ENCODE measurements at places on chromosomes 7 and 10. TPM values are rescaled to one million over a fixed set of nuclear protein-coding genes. Genes with fewer than 3 reads are reported as not detected.
A peak's percentile ranks its signal among the peaks of the same experiment; 100 is the strongest.

- H3K36me3 ChIP-seq: peaks cover 1% of the 10 kb centered on the region
- no peak overlapping the region for H3K27ac ChIP-seq
- no peaks in the 10 kb centered on the region for H3K27me3 ChIP-seq
- no peak for DNase-seq
- H3K4me1 ChIP-seq: no peaks in the 10 kb centered on the region
These were observed 810.7 kb upstream of the AUTS2 start for GRCh38 chr7:68787566-68787965.

DNA sequence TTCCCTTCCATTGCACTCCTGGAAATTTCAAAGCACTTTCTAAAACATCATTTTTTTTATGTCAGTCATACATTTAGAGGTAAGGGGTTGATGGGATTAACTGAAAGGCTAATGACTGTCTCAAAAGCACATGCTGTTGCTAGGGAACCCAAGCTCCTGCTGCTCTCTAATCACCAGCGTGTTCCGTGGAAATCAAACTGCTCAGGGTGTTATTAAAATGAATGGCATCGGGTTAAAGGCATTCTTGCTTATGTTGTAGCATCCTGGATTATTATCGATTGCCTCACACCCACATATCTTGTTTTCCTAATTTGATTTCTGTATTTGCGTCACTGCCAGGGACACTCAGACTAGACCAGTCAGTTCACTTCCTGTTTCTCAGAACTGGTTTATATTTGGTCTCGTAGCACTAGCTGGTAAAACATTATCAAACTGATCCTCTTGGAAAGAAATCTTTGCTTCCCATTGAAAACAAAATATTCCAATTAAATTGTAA is 216.5 kb upstream of the MKLN1 start:
- DNase-seq: no peak
- H3K4me1 ChIP-seq: peaks cover 40% of the 10 kb centered on the region
- peak overlapping the region; percentile 90 for H3K4me3 ChIP-seq
- peaks cover 7% of the 10 kb centered on the region for H3K27me3 ChIP-seq
- peak overlapping the region; percentile 99 for H3K27ac ChIP-seq

GRCh38 chr7:121313220-121313792 is 15.5 kb upstream of the WNT16 start:
- H3K27ac ChIP-seq: no peak overlapping the region
- no peak for DNase-seq
- no peaks in the 10 kb centered on the region for H3K36me3 ChIP-seq
- no peak overlapping the region for H3K4me3 ChIP-seq

DNA sequence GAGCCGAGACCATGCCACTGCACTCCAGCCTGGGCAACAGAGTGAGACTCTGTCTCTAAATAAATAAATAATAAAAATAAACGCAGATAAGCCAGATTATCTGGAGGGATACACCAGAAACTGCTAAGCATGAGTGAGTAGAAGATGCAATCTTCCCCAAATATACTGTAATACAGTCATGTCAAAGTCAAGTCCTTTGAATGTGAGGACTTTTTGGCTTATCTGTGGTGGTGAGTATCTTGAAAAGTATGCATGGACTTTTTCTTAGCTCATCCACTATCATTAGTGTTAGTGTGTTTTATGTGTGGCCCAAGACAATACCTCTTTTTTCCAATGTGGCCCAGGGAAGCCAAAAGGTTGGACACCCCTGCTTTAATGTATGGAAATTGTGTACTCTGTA is 44.7 kb upstream of the PITRM1 start:
- no peak overlapping the region for H3K4me3 ChIP-seq
- no peaks in the 10 kb centered on the region for H3K36me3 ChIP-seq
- H3K4me1 ChIP-seq: peaks cover 6% of the 10 kb centered on the region
- peaks cover 34% of the 10 kb centered on the region for H3K27me3 ChIP-seq
- DNase-seq: no peak

DNA sequence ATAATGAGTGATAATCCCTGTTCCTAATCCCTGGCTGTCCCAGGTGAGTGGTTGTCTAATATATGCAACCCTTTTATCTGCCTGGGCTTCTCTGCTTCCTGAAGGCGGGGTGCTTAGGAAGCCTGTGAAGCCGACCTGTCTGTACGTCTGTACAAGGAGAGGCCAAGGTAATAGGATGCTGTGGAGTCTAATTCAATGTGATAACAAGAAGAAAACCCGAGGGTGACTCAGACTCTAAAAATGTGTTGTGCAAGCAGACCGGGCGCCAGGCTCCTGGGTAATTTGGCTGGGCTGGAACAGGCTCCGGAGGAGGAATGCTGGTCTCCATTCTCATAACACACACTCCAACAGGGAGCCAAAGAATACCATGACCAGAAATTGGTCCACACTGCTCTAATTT is 43.6 kb downstream of the THNSL1 start:
- H3K36me3 ChIP-seq: no peaks in the 10 kb centered on the region
- H3K27ac ChIP-seq: no peak overlapping the region
- H3K4me1 ChIP-seq: peaks cover 18% of the 10 kb centered on the region
- H3K27me3 ChIP-seq: peaks cover 3% of the 10 kb centered on the region

DNA sequence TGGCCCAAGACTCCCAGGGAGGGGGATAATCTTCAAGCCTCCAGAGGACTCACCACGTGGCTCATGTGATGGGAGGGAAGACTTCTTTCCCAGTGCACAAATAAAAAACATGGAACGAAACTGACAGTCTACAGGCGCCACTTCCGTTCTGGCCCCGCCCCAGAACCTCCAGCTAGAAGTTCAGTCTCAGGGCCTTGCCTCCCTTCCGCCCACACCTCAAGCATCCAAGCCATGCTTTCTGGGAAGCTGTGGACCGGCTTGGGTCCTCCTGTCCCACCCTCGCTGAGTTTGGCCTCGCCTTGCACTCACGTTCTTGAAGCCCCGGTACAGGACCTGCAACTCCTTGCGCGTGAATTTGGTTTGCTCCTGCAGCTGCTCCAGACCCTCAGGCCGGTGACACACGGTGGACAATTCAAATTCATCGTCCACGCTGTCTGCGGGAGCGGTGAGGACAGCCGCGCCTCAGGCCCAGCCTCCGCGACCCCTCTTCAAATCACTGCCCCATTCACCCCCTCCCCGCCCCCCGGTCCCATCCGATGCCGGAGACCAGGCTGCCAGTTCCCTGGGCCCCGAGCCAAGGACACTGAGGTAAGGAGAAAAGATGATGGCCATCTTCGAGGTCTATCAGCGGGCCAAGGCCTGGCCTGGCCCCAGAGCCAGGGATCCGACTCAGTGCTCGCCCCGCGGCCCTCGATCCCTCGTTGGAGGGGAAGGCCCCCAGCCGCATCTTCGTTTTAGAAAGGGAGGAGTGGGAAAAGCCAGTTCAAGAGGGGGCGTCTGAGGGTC is 10.7 kb upstream of the OGA start:
- H3K36me3 ChIP-seq: peaks cover 2% of the 10 kb centered on the region
- H3K27me3 ChIP-seq: no peaks in the 10 kb centered on the region
- H3K4me3 ChIP-seq: no peak overlapping the region

GRCh38 chr7:125465527-125465926 is 535.9 kb upstream of the POT1 start:
- H3K36me3 ChIP-seq: no peaks in the 10 kb centered on the region
- no peak overlapping the region for H3K4me3 ChIP-seq
- H3K4me1 ChIP-seq: no peaks in the 10 kb centered on the region
- H3K27ac ChIP-seq: no peak overlapping the region
- no peak for DNase-seq

- no peaks in the 10 kb centered on the region for H3K27me3 ChIP-seq
- H3K36me3 ChIP-seq: no peaks in the 10 kb centered on the region
- no peak overlapping the region for H3K27ac ChIP-seq
- H3K4me3 ChIP-seq: no peak overlapping the region
- no peaks in the 10 kb centered on the region for H3K4me1 ChIP-seq
- DNase-seq: no peak
These were observed 7.7 kb downstream of the DGKB start for GRCh38 chr7:14894826-14895225.

- H3K27me3 ChIP-seq: no peaks in the 10 kb centered on the region
- no peak overlapping the region for H3K4me3 ChIP-seq
- H3K4me1 ChIP-seq: no peaks in the 10 kb centered on the region
- H3K27ac ChIP-seq: no peak overlapping the region
These were observed 102.1 kb upstream of the RSU1 start for GRCh38 chr10:16919121-16919982.

DNA sequence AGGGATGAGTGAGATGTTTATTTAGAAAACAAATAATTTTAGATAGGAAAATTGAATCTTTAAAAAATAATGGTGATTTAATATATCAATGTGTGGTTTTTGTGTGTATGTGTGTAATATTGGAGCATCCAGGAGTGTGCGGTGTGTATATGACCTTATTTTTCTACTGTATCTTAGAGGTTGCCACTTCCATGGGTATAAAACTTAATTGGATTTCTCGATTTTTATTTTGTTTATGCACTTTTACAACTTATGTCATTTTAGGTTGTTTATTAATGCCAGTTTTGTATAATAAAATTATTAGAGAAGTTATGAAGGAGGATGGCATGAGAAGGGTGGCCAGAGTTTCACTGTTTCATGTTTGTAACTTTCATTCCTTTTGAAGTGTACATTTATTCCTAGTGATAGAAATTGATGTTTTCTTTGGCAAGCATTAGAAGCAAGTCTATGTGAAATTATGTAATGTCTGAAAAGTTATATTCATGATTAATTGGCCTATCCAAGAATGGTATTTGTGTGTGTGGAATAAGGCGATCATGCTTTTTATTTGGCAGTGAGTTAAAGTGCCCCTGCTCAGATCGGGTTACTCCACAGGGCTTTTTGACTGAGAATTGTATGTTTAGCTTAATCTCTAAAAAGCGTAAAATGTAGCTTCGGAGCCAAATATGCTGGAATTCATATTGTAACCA is 110.3 kb downstream of the KAT6B start:
- no peak for DNase-seq
- H3K27ac ChIP-seq: no peak overlapping the region
- H3K27me3 ChIP-seq: no peaks in the 10 kb centered on the region

DNA sequence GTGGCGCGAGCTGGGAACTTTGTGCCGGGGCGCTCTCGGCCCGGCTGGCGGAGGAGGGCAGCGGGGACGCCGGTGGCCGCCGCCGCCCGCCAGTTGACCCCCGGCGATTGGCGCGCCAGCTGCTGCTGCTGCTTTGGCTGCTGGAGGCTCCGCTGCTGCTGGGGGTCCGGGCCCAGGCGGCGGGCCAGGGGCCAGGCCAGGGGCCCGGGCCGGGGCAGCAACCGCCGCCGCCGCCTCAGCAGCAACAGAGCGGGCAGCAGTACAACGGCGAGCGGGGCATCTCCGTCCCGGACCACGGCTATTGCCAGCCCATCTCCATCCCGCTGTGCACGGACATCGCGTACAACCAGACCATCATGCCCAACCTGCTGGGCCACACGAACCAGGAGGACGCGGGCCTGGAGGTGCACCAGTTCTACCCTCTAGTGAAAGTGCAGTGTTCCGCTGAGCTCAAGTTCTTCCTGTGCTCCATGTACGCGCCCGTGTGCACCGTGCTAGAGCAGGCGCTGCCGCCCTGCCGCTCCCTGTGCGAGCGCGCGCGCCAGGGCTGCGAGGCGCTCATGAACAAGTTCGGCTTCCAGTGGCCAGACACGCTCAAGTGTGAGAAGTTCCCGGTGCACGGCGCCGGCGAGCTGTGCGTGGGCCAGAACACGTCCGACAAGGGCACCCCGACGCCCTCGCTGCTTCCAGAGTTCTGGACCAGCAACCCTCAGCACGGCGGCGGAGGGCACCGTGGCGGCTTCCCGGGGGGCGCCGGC is 870 bp downstream of the FZD1 start:
- peak overlapping the region; percentile 62 for H3K4me3 ChIP-seq
- no peak for DNase-seq
- H3K36me3 ChIP-seq: no peaks in the 10 kb centered on the region
- H3K4me1 ChIP-seq: peaks cover 17% of the 10 kb centered on the region

DNA sequence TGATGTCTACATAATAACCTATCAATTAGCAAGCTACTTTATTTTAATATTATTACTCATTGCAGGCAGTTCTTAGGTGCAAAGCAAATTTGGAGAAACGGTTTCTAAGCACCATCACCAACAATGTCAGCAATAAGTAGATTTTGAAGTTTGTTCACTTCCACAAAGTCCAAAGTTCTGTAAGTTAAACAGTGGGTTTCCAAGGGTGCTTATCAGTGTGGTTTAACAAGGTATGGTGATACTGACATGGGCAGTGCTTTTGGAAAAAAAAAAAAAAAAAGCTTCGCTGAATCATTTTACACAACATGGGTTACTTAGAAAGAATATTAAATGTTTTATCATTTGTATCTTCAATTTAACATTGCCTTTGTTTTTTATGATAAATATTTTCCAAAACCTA is 101.8 kb downstream of the SPAG6 start:
- no peaks in the 10 kb centered on the region for H3K36me3 ChIP-seq
- H3K4me3 ChIP-seq: no peak overlapping the region
- DNase-seq: no peak
- H3K27me3 ChIP-seq: peaks cover 19% of the 10 kb centered on the region
- no peaks in the 10 kb centered on the region for H3K4me1 ChIP-seq

GRCh38 chr7:137120690-137121089 is 222.8 kb downstream of the PTN start:
- no peaks in the 10 kb centered on the region for H3K36me3 ChIP-seq
- no peaks in the 10 kb centered on the region for H3K27me3 ChIP-seq
- no peak for DNase-seq
- H3K27ac ChIP-seq: no peak overlapping the region
- peaks cover 4% of the 10 kb centered on the region for H3K4me1 ChIP-seq

DNA sequence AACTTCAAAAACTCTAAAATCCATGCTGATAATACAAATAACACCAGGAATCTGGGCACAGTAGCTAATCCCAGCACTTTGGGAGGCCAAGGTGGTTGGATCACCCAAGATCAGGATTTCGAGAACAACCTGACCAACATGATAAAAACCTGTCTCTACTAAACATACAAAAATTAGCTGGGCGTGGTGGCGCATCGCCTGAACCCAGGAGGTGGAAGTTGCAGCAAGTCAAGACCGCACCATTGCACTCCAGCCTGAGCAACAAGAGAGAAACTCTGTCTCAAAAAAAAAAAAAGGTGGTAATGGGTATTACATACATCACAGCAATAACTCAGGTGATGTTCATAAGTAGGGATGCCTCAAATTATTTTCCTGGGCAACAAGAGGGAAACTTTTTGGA is 315.0 kb upstream of the MEOX2 start:
- no peaks in the 10 kb centered on the region for H3K27me3 ChIP-seq
- H3K4me3 ChIP-seq: no peak overlapping the region

The WEE2 gene
- total RNA-seq: not detected

The PFKFB3 gene
- 57.1 TPM for total RNA-seq

The OR6V1 gene
- total RNA-seq: not detected

The HECW1 gene
- not detected for total RNA-seq

The GARIN1A gene
- total RNA-seq: 0.47 TPM

The LIPJ gene
- total RNA-seq: not detected
